ENCODE measurements at places on chromosomes 5 and 9. TPM values are rescaled to one million over a fixed set of nuclear protein-coding genes. Genes with fewer than 3 reads are reported as not detected.

- no peak for DNase-seq
Observed at GRCh38 chr5:134994560-134995156, 27.0 kb downstream of the CATSPER3 start.

GRCh38 chr5:150402901-150403342 lies 9.8 kb downstream of the CD74 start:
- no peak for DNase-seq

SHOC1 gene
- total RNA-seq, result 0.58 TPM

PRXL2C gene
- total RNA-seq, result 12.2 TPM
